ENCODE measurements at places on chromosomes 11 and 22.

DNA sequence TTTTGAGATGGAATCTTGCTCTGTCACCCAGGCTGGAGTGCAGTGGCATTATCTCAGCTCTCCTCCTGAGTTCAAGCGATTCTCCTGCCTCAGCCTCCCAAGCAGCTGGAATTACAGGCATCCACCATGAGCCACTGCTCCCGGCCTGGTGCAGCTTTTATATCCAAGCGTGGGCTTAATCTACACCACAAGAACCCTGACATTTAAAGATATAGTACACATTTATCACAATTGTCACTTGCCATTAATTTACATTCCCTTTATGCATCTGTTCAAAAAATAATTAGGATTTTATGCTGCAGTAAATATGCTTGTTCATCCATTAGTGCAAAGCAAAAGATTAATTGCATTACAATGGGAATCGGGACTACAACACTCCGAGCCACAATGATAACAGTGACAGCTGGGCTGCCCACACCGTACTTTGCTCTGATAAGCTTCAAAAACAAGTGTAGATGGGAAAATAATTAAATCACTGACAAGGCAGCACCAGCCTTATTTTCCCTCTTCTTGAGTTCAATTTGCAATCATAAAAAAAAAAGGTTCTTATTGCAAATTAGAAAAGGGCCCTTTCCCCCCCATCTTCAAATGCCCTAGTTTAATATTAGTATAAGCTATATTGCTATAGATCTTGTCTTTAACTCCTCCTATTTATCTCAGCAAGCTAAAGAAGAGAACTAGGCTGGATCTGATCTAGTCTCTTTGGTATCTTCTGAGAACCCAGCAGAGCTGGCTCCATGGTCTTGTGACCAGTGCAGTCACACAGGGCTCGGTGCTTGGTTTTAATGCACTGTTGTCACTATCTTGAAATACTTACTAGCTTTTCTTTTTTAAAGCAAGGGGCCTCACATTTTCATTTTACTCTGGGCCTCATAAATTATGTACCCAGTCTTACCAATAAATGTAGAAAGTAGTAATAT lies 206.2 kb upstream of the LRRC4C start:
- no peak for DNase-seq

DNA sequence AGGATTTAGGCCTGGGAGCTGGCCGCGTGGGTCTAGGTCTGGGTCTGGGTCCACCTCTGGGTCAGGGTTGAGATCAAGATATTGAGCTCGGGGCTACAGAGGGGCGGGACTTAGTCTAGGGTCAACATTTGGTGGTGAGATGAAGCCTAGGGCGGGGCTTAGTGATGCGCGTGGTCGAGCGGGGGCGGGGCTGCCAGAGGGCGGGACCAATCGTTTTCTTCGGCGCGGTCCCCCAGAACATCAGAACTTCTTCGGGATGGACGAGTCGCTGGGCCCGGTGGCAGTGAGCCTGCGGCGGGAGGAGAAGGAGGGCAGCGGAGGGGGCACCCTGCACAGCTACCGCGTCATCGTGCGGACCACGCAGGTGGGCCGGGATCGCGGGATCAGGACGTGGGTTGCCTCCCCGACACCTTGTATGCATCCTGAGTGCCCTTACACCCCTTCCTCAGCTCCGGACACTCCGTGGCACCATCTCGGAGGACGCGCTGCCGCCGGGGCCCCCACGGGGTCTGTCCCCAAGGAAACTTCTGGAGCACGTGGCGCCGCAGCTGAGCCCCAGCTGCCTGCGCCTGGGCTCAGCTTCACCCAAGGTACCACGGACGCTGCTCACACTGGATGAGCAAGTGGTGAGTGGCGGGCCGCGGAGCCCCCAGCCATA lies 4.2 kb downstream of the SIPA1 start:
- no peak for DNase-seq

DNA sequence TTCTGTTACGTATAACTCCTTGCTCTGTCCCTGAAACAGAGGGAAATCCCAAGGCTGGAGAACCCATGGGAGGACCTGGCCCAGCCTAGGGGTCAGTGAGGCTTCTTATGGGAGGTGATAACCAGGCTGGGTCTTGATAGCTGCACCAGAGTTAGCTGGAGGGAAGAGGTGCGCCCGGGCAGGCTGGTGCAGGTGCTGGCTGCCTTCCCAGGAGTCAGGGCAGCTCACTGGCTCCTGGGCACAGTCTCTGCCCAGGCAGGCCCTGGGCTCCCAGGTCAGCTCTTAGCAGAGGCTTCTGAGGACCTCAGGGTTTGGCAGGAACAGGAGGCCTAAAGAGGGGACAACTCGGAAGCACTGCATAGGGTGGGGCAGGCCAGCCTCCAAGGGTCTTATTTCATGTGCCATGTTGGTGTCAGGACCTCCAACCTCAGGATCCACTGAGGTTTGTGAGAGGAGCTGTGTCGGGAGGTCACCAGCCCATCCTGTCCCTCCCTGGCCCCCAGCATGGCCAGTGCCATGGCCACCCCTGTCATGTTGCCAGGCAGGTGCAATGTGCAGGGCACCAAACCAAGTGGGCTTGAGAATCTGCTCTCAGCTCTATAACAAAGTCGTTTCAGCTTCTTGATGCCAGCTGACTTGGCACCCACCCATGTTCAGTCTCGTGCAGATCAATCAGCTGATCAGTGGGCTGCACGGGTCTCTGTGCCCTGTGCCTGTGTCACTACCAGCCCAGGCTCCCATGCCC lies 20.5 kb upstream of the CELSR1 start:
- no peak for DNase-seq

GRCh38 chr11:82906931-82907330 lies 5.4 kb downstream of the DDIAS start:
- peak; percentile 17 for DNase-seq

DNA sequence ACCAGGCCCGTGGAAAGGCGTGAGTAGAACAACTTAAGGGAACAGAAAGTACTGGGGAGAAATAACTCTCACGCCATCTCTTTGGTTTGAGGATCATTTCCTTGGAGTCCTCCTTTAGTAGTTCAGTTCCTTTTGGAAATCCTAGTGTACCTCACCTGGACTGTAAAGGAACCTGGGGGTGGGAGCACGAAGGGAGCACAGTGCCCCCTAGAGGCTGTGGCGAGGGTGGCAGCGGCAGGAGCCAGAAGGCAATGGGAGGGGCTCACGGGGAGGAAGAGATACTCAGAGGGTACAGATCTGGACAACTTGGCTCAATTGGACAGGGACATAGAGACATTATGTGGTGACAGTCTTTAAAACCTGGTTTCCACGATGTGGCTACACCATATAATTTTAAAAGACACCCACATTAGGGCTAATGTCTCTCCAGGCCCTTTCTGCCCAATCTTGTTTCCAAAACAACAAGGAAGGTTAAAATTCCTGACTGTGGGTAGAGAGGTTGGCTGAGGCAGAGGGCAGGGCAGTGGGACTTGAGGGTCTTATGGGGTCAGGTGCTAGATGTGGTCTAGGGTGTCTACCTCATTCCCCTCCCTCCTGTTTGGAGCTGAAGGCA lies 87.0 kb downstream of the CSNK2A3 start:
- peak; percentile 9 for DNase-seq

DNA sequence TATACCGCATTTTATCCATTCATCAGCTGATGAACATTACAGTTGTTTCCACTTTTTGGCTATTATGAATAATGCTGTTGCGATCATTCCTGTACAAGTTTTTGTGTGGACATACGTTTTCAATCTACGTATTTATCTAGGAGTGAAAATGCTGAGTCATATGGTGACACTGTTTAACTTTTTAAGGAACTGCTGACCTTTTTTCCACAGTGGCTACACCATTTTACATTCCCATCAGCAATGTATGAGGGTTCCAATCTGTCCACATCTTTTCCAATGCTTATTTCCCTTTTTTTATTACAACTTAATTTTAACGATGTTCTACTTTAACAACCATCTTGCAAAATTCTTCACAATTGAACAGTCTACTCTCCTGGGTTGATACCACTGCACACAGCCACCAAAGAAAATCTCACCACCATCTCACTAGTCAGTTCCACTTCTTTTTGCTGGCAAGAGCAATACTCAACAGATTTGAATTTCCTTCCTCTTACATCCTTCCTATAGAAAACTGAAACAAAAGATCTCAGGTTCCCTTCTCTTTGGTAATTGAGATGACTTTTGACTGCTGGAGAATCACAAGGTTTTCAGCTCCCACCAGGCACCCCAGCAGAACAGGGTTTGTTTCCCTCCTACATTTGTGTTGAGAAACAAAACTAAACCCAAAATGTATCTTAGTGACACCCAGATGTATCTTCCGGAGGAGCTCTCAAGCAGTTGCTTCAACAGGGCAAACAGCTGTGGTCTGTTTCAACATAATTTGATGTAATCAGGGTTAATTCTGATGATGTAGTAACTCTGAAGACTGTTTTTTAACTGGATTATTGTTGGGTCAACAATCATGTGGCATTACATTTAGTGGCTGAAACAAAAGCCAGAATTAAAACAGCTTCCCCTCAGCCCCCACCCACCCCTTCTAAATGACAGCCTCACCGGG lies 7.0 kb upstream of the GAB2 start:
- DNase-seq: peak; percentile 78

DNA sequence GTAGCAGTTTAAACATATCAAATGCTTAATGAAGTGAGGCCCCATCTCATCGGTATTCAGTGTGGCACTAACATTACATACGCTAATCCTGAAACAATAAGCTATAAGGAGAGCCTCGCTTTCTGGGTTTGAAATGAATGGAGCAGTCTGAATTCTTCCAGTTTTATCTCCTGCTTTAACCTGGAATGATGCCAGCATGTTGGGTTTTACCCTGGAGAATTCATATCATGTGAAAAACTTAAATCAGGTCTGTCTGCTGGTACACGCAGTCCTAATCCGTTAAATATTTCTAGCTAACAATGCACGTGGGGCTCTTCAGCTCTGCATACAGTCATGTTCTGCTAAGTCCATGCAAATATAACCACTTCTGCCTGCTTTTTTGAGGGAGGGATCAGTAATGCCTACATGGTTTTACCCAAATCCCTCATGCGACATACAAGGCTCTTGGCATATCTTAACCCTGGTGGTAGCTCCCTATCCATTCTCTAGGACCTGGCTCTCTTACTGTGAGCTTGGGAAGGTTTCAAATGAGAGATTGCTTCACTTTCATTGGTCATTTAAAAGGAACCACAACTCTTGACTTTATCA lies 92.7 kb downstream of the COMMD9 start:
- DNase-seq: peak; percentile 36

DNA sequence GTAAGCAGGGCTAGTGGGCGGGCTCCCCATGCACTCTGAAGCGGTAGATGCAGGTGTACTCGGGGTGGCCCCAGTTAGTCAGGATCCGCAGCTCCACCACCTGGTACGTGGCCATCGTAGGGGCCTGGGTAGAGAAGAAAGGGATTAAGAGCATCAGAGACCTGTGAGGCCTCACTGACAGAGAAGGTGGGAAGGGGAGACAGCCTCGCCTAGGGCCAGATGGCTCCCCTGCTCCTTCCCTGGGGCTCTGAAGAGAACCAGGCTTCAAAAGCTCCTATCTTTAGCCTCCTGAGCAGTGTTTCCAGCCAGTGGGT lies 19.6 kb downstream of the SUN2 start:
- DNase-seq: no peak

GRCh38 chr11:131207901-131208300 lies 162.5 kb upstream of the NTM start:
- no peak for DNase-seq

DNA sequence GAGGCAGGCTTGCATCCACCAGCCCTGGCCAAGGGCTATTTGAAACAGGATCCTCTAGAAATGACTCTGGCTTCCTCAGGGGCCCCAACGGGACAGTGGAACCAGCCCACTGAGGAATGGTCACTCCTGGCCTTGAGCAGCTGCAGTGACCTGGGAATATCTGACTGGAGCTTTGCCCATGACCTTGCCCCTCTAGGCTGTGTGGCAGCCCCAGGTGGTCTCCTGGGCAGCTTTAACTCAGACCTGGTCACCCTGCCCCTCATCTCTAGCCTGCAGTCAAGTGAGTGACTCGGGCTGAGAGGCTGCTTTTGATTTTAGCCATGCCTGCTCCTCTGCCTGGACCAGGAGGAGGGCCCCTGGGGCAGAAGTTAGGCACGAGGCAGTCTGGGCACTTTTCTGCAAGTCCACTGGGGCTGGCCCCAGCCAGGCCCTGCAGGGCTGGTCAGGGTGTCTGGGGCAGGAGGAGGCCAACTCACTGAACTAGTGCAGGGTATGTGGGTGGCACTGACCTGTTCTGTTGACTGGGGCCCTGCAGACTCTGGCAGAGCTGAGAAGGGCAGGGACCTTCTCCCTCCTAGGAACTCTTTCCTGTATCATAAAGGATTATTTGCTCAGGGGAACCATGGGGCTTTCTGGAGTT lies 13.3 kb downstream of the IL10RA start:
- no peak for DNase-seq

DNA sequence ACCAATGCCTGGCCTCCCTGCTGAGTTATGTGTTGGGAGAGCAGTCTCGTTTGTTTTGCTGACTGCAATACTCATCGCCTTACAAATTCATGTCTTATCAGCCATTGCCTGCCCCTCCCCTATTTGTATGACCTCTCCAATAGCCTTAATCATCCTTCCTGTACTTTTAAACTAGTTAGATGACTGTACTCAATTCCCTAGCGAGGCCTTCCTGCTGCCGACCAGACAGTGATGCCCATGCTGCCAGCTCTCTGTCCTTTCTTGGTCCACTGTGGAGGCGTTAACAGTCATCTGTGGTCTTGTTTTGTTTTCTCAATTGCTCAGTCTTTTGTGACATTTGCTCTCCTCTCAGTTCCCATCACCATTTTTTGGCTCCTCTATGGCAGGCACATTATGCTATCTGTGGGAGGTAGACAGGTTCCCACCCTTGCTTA lies 20.3 kb upstream of the YPEL1 start:
- DNase-seq: peak; percentile 82

DNA sequence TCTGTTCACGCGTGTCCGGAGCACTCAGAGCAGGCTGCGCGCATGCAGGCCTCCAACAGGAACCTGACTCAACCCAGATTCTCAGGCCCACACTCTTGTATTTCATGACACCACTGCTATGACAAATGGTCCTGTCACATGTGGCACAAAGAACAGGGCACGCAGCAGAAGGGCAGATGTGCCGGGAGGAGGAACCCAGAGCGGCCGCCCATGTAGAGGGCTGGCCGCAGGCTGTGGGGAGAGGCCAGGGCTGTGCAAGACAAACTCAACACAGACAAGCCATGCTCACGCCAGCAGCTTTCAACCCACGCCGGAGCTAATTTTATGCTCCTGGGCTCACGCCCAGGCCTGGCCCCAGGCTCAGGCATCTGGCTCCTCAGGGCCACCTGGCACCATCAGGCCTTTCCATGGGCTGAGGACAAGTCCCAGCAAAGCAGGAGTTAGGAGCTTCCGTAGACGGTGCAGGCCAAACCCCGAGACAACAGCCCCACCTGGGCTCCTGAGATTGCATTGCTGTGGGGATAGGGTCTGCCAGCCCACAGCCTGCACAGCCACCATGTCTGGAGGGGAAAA lies 40.0 kb downstream of the DUSP8 start:
- no peak for DNase-seq

- DNase-seq: no peak
These were observed 14.6 kb downstream of the TSSC4 start for GRCh38 chr11:2415171-2415570.
